ENCODE measurements at places on chromosomes 16 and 17. TPM values are rescaled to one million over a fixed set of nuclear protein-coding genes. Genes with fewer than 3 reads are reported as not detected.

The ALOX15 gene
- not detected for total RNA-seq

The CHST6 gene
- 0.54 TPM for total RNA-seq

The C16orf96 gene
- total RNA-seq, result not detected

The PPY gene
- total RNA-seq, result not detected

All from endothelial cell of coronary artery (primary cell).